Fibroblast of skin of scalp (primary cell): ENCODE measurements at places on chromosomes 3 and 15.
A peak's percentile ranks its signal among the peaks of the same experiment; 100 is the strongest.

DNA sequence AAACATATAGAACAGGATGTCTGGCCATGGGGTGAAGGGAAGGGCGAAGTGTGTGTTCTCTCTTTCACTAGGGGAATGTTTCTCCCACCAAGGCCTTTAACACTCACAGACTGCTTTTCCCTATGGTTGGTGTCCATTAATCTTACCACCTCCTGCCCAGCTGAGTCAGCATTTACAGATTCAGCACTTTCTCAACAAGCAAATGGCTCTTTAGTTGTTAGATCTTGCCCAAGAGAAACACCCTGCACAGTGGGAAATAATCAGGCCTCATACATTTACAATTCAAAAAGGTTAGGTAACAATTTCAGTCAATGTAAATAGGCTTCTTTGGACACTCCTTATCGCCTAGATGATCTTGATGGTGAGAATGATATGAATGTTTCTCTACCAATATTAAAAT is 418.2 kb downstream of the EPHA3 start:
- no peak for DNase-seq

DNA sequence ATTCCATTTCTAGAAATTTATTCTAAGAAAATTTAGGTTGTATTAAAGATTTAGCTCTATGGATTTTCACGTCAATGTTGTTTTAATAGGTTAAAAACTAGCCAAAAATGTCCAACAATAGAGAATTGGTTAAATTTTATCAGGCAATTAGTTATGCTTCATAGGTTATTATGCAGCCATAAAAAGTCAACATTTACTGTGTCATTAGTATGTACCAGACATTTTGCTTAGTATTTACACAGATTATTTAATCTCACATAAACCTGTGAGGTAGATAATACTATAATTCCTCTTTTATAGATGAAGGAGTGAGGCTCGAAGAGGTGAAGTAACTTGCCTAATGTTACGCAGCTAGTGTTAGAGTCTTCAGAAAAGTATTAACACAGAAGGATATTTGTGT is 70.6 kb upstream of the LRRFIP2 start:
- DNase-seq = no peak

DNA sequence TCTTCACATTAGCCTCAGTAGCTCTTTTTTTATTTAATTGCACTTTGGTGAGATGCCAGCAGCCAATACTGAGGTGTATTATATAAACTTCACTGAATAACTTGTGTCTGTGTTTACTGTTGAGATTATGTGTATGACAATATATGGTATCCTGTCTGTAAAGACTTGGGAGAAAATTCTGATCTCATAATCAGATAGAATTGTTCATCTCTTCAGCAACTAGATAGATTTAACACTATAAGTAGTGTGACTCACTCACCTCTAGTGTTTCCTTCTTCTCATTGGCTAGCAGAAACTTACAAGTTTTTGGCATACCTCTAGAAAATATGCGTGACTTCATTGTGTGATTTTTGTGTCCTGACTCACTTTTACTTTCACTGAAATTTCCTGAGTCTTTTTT is 67.6 kb upstream of the TGFBR2 start:
- peak; percentile 90 for DNase-seq

DNA sequence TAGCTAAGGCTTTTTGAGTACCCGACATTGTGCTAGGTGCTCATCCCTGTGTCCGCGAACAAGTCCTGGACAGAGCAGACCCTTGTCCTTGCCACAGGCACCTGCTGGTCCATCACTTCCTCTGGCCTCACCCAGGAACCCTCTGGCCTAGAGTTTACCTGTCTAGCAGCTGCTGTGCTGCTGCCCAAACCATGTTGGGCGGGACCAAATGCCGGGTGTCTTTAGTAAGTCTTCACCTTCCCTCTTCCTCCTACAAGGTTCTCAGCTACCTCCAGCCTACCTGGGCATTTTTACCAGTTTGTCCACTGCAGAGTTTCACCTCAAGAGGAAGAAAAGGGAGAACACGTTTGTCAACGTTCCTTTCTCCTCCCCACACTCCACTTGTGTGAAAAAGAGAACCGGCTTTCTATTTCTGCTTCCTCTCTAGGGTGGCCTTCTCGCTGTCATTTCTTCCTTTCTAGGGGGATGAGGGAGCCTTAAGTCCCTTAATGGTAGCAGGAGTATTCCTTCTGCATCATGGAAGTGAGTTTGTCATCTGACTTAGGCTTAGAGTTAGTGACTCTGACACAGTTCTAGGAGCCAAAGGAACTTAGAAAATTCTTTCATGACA is 80.4 kb upstream of the GCNT3 start:
- DNase-seq = no peak

DNA sequence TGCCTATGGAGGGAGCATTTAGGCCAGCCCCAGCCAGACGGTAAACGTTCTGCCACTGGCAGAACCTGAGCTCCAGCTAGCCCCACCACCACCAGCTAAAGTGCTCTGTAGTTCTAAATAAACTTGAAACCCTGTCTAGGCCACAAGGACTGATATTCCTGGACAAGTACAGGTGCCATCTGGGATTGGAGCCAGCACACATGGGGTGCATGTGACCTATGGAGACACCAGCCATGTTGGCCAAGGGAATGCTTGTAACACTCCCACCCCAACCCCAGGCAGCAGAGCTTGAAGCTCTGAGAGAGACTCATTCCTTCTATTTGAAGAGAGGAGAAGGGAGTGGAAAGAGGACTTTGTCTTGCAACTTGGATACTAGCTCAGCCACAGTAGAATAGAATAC is 284.5 kb upstream of the DCBLD2 start:
- DNase-seq = no peak

GRCh38 chr3:161914703-161915417 is 418.3 kb downstream of the OTOL1 start:
- DNase-seq = peak; percentile 77

- no peak for DNase-seq
Observed at GRCh38 chr3:39577541-39577940, 110.1 kb downstream of the MOBP start.

- DNase-seq = no peak
Observed at GRCh38 chr3:23608650-23609049, 197.1 kb upstream of the UBE2E1 start.

DNA sequence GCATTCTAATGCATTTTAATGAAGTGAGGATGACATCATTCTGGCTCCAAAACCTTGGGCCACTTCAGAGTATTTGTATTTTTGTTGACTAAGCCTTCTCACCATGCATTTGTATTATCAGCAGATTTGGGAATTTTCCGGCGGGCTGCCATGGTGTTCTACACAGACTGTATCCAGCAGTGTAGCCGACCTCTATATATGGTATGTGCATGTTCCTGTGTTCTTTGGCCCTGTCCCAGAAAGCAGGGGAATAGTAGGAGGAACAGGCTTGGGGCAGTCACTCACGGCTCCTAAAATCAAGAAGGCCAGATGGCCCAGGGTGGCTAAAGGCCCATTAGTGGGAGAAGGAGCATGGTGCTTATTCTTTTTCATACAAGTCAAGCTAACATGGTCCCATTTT is 80.5 kb downstream of the USF3 start:
- peak; percentile 9 for DNase-seq

- DNase-seq = no peak
Observed at GRCh38 chr3:196274585-196274984, 12.9 kb downstream of the PCYT1A start.

DNA sequence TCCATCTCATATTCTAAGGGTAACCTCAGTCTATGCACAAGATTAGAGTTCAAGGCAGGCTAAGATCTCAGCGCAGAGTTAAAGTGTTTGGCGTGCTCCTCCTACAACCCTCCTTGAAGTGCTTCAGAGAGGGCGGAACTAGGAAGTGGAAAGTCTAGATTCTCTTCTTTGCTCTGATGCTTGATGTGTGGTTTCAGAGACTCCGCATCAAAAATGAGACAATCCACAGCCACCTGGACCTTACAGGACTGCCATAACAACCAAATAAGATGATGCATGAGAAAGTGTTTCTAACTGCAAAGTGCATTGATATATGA is 161.3 kb upstream of the ATP11B start:
- DNase-seq = no peak

DNA sequence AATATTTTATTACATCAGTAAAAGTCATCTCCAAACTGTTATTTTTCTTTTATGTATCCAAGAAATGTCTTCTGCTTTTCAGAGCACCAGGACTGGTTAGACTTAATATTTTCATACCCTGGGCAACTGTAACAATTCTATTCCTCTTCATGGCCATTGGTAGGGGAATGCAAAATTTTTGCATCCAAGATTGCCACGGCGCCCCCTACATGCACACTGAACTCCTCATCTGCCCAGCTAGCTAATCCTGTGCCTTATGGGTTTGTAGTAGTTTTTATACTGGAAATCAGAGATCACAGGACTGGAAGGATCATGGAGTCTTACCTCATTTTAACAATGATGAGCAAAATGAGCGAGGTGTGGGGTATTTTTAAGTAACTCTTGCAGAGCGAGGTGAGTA is 74.2 kb downstream of the CRTC3 start:
- peak; percentile 30 for DNase-seq

GRCh38 chr3:60631509-60631908 is 619.7 kb downstream of the FHIT start:
- DNase-seq = no peak
